Activated T-helper 1 cell treated with Interleukin-2 at 50 U/mL for 16 hours (primary cell): ENCODE measurements at places on chromosomes 3 and 15.

- no peak for DNase-seq
These were observed 198.7 kb upstream of the CHRNA7 start for GRCh38 chr15:31831596-31831995.

DNA sequence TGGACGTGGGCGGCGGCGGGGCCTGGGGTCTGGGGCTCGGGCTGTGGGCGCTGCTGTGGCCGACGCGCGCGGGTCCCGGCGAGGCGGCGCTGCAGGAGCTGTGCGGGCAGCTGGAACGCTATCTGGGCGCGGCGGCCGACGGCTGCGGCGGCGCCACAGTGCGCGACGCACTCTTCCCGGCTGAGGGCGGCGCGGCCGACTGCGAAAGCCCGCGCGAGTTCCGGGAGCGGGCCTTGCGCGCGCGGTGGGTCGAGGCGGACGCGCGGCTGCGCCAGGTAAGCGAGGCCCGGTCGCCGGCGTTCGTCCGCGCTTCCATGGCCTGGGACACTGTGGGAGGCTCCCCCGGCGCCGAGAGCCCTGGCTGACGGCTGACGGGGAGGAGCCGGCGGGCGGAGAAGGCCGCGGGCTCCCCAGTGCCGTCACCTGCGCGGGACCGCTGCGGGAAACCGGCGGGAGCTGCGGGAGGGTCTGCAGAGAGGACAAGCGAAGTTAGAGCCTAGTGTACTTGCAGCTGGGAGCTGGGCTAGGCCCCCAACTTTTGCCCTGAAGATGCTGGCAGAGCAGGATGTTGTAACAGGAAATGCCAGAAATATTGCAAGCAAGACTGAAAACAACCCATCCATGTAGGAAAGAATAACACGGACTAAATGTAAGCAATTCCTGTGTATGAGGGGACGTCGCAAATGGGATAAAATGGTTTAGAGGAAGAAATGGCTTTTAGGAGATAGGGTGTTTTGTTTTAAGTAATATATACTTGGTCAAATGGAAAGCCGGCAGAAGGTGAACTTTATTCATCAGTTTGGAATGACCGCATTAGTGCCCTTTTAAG lies 847 bp downstream of the WHAMM start:
- peak; percentile 13 for DNase-seq

GRCh38 chr15:79265167-79265566 lies 17.4 kb upstream of the ANKRD34C start:
- no peak for DNase-seq

DNA sequence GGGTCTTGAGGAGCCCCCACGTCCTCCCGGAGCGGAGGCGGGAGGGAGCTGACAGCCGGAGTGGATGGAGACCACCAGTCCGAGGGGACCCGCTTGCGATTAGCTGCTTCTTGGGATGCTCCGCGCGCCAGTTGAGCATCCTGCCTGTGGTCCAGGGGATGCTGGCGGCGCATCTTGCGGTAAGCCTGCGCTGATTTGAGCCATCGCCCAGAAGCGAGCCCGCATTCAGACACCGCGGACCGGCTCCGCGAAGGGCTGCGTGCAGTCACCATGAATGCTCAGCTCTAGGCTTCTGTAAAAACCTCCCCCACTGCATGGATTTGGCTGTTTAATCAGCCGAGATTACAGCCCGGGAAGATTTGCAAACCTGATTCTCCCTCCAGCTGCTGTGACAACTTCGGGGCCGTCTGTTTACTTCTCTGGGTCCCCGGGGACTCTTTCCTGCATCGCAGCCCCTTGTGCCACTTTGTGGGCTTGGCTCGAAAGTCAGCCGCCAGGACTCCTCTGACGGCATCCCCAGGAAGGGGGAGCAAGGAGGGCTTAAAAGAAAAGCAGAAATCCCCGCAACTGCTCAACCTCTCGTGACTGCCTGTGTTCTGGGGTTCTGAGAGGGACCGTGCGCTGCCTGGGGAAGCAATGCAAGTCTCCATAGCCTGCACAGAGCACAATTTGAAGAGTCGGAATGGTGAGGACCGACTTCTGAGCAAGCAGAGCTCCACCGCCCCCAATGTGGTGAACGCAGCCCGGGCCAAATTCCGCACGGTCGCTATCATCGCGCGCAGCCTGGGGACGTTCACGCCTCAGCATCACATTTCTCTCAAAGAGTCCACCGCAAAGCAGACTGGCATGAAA lies 171.1 kb downstream of the KCNAB1 start:
- no peak for DNase-seq

DNA sequence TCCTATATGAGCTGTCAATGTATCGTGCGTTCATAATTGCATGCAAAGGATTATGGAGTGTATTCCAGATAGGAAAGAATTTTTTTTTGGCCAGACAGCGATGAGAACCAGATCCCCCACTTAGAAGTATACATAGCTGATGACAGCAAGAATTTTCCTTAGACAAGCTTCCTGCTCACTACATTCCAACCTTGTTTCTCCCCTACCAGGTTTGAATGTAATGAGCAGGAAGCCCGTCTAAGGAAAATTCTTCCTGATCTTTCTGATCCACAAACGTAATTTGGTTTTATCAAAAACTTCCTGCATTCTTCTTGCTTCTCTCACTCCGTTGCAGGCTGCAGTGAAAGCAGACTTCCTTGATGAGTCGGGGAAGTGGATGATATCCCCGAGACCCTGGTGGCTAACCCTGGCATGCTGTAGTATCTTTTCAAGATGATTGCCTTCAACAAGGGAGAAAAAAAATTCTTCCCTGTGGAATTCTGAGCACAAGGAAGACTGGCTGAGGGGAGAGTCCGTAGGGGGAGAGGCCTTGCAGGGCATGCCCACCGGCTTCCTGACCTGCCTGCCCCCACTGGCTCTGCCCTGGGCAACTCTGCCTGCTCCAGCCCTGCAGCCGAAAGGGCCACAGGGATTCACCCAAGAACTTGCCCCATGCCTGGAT lies 243.1 kb downstream of the TLE3 start:
- no peak for DNase-seq

DNA sequence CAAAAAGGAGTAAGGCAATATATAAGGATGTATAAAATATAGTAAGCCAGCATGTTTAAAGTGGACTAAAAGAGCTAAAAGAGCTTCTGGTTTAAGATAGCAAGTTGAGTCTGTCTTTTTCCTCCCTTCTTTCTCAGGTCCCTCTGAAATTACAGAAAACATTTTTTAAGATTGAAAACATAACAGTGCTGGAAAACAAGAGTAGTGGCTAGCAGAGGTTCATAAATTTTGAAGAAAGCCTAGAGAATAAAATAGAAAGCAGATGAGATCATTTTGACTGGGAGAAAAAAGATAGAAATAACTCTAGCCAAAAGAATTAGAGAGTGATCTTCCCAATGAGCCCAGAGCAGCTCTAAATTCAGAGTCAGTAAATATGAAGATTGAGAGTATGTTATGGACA lies 41.9 kb downstream of the ATP8B4 start:
- no peak for DNase-seq

- DNase-seq = peak; percentile 54
These were observed 21.8 kb upstream of the NFKBIZ start for GRCh38 chr3:101827211-101828174.

DNA sequence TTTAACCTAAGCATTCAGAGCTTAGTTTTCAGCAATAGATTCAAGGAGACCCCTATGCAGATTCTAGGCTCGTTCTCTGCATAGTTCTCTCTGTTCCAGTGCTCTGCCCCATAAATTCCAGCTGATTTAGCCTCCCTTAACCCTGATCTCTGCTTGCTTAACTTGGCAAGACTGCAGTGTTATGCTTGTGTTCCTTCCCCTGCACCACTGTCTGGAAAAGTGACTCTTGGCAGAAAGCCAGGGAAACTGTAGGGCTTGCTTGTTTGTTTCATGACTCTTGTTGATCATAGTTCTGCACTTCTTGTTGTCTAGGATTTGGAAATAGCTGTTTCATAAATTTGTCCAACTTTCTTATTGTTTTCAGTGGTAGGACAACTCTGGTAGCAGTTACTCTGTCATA lies 40.1 kb downstream of the ANAPC13 start:
- DNase-seq = no peak

DNA sequence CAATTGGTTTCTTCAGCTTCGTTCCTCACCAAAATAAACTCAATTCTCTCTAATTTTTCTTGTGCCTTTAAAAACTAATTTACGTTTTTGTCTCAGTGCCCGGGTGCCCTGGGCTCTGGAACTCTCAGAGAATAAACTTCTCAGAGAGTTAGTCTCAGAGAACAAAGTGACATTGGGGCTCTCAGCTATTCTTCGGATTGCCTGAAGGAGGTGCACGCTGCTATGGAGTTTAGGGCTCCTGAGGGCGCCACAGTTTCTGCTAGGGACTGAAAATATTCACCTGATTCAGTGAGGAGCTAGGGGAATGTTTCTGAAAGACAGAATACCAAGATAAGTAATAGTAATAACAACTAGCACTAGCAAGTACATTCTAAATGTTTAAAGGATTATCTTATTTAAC lies 22.7 kb downstream of the ZIC4 start:
- DNase-seq = no peak

- DNase-seq = no peak
These were observed 12.7 kb downstream of the SOX2 start for GRCh38 chr3:181724192-181724965.

DNA sequence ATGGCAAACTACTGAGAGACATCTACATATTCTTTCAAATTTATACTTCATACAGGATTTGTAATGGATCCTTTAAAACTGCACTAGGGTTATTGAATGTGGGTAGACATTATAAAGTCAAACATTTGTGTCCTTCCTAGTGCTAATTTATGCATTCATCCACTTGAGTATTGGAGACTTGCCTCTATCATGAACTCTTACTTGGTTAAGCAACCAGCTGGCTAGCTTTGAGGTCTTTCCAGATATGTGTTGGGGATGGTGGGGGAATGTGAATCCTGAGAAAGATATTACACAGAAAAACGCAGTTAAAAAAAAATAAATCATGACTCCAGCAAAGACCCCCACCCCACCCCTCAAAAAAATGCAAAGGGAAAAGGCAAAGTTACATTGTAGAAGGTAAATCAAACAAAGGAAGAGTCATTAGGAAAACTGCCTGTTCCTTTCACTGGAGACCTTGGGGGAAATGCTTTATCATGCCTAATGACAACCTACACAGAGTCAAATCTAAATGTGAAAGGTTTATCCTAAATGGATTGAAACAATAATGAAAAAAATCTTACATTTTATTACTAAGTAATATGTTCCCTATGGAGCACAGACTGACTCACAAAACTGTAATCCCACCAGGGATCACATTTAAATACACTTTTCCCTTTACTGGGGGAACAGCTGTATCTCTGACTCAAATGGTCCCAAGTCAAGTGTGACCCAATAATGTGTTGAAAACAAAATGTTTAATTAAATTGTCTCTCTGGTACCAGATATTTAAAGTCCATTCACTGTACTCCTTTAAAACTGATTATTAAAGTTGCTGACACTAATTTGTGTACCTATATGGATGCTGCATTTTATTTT lies 522.3 kb downstream of the ROBO1 start:
- DNase-seq = no peak

DNA sequence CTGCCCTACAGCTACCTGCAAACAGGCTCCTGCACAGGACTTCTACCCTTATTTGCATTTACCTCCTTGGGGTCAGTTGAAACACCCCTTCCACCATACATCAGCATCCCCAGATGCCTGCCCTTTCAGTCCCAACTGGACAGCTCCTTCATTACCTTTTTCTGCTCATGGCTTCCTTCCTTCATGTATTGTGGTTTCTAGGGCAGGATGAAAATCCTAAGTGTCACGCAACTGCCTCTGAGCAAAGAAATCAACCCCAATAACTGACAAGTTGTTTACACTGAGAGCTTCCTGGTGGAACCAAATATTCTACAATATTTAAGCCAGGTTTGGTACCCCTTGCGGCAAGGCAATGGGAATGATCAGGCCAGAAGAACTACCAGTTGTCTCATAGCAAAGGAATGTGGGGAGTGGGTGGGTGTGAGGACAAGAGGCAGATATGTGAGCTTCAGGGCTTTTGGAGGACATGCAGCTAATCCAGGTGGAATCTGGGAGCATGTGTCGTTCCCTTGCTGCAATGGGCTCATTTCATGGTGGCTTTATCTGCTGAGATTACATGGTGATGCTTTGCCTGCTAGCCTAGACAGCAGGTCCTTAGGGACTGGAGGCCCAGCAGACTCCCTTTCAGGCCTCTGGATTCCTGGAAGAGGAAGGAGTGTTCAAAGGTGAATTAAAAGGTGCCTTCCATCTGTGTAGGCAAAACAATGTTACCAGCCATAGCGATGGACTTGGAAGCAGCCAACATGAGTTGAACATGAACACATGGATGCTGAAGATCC lies 34.9 kb downstream of the PPCDC start:
- DNase-seq = no peak

DNA sequence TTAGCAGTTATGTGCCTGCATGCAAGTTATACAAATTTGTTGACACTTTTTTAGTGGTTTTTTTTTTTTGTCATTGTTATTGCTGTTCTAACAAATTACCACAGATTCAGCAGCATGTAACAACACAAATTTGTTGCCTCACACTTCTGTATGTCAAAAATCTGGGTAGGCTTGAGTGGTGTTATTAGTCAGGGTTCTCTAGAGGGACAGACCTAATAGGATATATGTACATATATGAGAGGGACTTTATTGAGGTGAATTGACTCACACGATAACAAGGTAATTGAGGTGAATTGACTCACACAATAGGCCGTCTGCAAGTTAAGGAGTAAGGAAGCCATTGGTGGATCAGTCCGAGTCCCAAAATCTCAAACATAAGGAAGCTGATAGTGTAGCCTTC lies 15.0 kb upstream of the PLSCR1 start:
- no peak for DNase-seq

GRCh38 chr3:60752809-60753208 lies 498.4 kb downstream of the FHIT start:
- DNase-seq = no peak

GRCh38 chr15:75830910-75831805 lies 12.1 kb upstream of the UBE2Q2 start:
- DNase-seq = no peak

DNA sequence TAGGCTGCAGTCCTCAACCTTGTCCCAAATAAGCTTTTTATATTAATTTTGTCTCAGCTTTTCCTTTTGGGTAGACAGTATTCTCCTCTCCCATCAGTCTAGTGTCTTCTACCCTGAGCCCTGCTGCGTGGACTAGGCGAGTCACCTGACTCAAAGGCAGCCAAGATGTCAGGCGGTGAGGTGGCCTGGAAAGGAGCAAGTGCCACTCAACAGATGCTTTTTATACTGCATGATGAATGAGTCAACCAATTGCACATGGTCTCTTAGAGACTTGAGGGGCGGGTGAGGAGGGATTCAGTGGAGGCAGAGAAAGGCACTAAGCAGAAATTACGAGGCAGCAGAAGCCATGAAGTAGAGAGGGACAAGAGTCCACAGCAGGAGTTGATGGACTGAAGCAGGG lies 95.9 kb downstream of the FRMD4B start:
- DNase-seq = no peak

GRCh38 chr15:22960556-22960955 lies 19.6 kb downstream of the CYFIP1 start:
- DNase-seq = no peak

DNA sequence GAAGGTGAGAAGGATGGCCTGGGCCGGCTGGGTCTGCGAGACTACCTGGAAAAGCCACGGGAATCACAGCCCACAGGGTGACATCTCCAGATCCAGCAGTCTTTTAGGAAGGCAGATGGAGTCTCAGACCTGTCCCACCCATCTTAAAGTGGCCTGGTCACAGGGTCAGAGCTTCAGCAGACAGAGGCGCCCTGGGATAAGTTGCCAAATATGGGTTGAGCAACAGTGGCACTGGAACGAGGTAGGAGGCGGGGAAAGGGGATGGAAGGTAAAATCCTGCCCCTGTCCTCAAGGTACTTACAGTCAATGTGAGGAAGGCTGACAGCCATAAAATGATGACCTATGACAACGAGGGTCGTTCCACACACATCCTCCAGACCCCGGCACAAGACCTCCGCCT lies 80.7 kb downstream of the LIPC start:
- DNase-seq = no peak
